Esophagus squamous epithelium (tissue), 5 donors: ENCODE measurements at places on chromosomes 7 and 10.

- DNase-seq: no peak
Measured at GRCh38 chr7:11473807-11474424, 358.1 kb downstream of the THSD7A start.

DNA sequence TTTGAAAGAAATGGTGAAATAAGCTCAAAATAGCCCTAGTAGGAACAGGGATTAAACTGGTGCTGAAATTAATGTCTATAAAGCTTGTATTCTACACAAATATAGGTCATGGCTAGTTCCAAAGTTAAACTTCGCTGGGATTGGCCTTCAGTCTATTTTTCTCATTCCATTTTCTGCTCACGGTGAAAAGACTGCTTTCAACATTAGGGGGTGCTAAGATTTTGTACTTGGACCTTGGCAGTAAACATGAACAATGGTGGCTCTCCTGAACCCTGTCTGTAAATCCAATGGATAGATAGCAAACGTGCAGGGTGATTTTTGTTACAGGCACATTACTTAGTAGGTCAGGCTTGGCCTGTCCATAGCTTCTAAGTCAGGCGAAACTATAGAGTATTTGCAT is 36.0 kb upstream of the RSU1 start:
- no peak for DNase-seq

- DNase-seq: no peak
Measured at GRCh38 chr10:48775206-48775517, 90.5 kb downstream of the WDFY4 start.

DNA sequence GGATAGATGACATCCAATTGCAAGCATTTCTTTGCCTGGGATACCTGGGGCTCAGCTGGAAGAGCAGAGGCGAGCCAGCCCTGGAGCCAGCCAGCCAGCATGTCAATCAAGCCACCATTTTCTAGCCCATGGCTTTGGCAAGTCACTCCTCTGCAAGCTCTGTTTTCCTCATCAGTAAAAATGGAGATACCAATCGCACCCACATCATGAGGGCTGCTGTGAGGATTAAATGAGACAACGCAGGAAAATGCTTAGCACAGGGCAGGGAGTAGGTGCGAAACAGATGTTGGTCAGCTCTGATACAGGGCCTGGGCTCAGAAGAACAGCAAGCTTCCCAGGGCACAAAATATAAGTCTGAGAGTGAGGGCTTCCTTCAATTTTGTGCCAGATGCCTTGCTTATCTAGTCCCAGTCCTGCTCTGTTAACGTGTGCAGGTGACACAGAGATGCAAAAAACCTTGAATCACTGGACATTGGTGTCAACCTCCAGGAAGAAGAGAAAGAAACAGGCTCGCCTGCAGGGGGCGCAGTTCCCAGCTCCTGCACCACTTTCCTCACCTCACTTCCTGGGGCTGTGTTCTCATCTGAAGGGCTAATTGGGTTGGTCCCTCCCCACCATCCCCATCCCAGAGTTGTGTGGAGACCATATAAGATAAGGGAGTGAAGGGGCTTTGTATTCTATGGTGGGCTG is 72.8 kb upstream of the CACUL1 start:
- DNase-seq: no peak

GRCh38 chr10:88417387-88418030 is 165.6 kb downstream of the RNLS start:
- DNase-seq: no peak
